T-helper 2 cell treated with Interferon-gamma antibody and Interleukin-4, amounts not matched to agents 5 μg/mL and 100 μg/mL, for 36 hours (primary cell): ENCODE measurements at places on chromosomes 12 and 14.

- H3K4me3 ChIP-seq, result peak overlapping the region; percentile 74
- H3K4me1 ChIP-seq, result peaks cover 3% of the 10 kb centered on the region
- DNase-seq, result peak; percentile 15
Observed at GRCh38 chr12:95790917-95791849, 619 bp upstream of the NTN4 start.

DNA sequence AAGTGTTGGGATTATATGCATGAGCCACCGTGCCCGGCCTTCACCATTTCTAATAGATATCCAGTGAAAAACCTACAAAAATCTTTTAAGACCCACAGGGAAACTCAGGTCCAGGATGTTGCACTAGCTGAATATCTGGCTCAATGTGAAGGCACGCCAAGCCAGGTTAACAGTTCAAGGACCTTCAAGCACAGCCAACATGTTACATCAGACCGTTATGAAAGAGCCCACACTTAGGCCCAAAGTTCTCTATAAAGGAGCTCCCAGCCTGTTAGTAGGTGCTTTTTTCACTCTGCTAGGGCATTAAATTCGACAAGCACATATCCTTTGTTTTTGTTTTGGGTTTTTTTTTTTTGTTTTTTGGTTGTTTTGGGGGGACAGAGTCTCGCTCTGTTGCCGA lies 69.0 kb downstream of the OTX2 start:
- H3K27me3 ChIP-seq, result peaks cover 6% of the 10 kb centered on the region
- H3K36me3 ChIP-seq, result no peaks in the 10 kb centered on the region
- no peak for DNase-seq
- H3K27ac ChIP-seq, result no peak overlapping the region

DNA sequence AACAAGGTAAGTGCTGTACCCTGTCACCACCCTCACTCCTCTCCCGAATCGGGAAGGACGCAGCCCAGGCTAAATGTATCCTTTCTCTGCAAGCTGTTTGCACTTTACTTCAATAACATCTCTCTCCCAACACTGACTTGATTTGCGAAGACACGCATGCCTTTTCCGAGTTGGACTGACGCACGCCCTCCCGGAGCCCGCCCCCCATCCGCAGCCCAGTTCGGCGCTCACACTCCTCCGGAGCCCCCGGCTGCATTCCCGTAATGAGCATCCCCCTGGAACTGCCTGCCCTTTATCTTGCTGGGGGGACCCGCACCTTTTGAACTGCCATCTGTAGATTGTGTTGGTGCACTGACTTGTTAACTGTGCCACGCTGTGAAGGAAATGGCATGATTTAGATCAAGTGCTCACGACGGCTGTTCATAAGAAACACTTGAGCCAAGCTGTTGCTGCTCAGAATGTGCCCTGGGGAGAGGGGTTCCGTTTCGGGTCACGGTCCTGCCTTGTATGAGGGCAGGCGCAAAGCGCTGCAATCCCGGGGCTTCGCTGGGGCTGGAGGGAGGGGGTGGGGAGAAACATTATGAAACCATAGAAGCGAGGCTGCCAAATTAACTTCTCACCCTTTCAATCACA lies 176.6 kb upstream of the CDKN3 start:
- no peak for DNase-seq
- no peak overlapping the region for H3K4me3 ChIP-seq
- peaks cover 72% of the 10 kb centered on the region for H3K27me3 ChIP-seq
- peaks cover 4% of the 10 kb centered on the region for H3K4me1 ChIP-seq

GRCh38 chr12:98151105-98151590 lies 364.2 kb upstream of the TMPO start:
- H3K27me3 ChIP-seq, result no peaks in the 10 kb centered on the region
- H3K4me3 ChIP-seq, result no peak overlapping the region
- no peaks in the 10 kb centered on the region for H3K36me3 ChIP-seq

GRCh38 chr12:12952036-12952435 lies at the start of gene GPRC5D:
TSS of gene GPRC5D (minus strand) at chr12:12952170. CDS start at chr12:12950384, 1,786 bp downstream.
- H3K4me1 ChIP-seq, result no peaks in the 10 kb centered on the region
- no peak within 1 kb of the TSS for H3K4me3 ChIP-seq
- peaks cover 7% of the 10 kb centered on the region for H3K27me3 ChIP-seq
- DNase-seq, result no peak
- H3K27ac ChIP-seq, result no peak within 1 kb of the TSS

DNA sequence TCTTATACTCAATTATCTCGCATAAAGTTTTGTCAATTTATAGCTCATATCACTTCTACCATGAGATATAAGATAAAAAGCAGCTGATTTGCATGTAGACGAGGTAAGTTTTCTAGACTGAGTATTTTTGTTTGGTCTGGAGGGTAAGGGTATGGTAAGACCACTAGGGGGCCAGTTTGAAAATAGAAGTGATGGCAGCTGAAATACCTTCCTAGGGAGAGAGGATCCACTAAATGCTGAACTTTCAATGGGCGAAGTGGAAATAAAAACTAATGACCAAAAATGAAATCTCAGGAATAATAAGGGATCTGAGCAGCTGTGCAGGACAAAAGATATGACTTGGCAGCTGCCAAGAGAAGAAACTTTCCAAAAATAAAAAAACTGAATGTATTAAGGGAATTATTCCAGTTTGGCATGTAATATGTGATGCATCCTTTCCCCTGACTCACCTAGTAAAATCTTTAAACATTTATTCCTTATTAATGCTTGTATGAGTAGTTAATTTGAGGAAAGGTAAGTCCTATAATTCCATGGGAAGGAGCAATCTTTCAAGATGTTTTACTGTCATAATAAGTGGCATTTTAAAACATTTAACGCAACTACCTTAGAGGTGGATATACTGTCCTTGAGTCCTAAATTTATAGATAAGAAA lies 754.5 kb downstream of the C12orf50 start:
- DNase-seq, result no peak
- H3K4me1 ChIP-seq, result no peaks in the 10 kb centered on the region
- no peaks in the 10 kb centered on the region for H3K27me3 ChIP-seq
- H3K36me3 ChIP-seq, result no peaks in the 10 kb centered on the region
- no peak overlapping the region for H3K27ac ChIP-seq
